Right atrium auricular region (tissue), 2 donors: ENCODE measurements at places on chromosomes 11 and 22. TPM values are rescaled to one million over a fixed set of nuclear protein-coding genes. Genes with fewer than 3 reads are reported as not detected.

ROBO4 gene
- 21.6 TPM for total RNA-seq

DNA sequence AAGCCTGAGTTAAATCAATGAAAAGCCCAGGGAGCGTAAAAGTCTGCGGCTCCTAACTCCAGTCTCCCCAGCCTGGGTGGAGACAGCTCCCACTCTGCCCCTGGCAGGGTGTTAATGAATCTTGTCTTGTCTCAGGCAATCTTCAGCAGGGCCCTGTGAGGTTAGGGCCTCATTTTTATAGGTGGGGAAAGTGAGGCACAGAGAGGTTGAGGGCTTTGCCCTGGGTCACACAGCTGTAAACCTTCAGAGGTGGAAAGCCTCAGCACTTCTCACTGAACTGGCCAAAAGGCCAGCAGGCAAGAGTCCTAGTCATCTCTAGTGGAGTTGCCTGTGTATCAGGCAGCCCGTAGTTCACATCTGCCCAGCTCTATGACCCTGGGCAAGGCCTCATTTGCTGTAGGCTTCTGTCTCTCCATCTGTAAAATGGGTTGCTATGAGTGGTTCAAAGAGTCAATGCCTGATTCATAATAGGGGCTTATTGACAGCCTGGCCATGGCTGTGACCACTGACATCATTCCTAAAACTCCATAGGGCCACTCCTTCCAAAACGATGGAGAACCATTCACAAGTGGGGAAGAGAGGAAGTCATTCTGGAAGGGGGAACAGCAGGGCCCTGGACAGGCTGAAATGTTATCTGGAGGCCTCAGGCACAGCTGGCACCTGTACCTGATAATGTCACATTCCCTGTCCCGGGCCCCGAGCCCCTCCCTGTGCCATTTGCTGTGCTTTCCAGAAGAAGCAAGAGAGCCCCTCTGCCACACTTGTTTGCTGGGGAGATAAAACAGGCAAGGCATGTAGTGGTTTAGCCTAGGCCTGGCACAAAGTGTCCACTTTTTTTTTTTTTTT is 6.0 kb downstream of the CBX7 start:
- no peak for DNase-seq

DNA sequence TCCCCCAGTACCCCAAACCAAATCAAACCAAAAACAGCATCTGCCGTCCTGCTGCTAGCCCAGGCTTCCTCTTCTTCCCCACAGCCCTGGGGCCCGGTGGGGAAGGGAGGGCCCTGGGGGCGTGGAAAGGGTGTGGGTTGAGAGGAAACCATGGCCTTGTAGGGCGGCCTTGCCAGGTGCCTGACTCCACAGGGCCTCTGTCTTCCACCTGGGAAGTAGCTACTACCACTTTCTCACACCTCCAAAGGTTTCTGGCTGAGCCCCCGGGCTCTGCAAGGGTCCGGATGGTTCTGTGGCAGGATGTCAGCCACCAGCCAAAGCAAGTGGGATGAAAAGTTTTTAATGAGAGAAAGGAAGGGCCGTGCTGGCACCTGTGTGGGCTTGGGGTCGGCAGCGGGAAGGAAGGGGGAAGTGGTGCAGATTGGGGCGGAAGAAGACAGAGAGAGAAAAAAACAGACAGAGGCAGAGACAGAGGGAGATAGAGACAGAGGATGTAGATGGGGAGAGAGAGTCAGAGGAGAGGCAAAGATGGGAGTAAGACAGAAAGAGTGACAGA is 10.5 kb downstream of the TPST2 start:
- no peak for DNase-seq

GLYATL1 gene
- total RNA-seq = not detected

B3GAT1 gene
- 0.16 TPM for total RNA-seq

- DNase-seq = no peak
Observed at GRCh38 chr11:121282886-121283502, 9.6 kb upstream of the SC5D start.

DNA sequence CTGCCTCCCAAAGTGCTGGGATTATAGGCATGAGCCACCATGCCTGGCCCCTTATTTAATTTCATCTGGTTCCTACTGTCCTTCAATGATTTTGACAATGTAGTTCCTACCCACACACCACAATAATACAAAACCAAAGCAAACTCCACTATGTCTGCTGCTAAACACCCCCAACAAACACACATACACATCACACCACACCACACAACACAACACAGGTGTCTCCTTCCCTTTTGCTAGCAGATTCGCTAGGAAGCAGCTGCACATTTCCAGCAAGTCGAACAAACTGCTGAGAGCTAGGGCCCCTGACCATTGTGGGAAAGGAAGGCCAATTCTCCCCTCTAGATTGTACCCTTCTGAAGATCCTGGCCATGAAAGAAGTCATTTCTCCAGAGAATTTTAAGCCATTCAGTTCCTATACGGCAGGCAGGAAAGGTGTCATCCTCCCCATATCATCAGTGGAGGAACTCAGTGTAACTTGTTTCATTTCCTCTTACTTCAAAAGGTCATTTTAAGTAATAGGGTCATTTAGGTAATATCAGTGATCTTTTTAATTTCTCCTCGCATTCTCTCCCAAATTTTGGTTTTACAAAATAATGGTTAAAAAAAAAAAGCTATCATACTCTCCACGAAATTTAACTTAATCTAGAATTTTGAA is 18.5 kb downstream of the NUMA1 start:
- DNase-seq = no peak

DNA sequence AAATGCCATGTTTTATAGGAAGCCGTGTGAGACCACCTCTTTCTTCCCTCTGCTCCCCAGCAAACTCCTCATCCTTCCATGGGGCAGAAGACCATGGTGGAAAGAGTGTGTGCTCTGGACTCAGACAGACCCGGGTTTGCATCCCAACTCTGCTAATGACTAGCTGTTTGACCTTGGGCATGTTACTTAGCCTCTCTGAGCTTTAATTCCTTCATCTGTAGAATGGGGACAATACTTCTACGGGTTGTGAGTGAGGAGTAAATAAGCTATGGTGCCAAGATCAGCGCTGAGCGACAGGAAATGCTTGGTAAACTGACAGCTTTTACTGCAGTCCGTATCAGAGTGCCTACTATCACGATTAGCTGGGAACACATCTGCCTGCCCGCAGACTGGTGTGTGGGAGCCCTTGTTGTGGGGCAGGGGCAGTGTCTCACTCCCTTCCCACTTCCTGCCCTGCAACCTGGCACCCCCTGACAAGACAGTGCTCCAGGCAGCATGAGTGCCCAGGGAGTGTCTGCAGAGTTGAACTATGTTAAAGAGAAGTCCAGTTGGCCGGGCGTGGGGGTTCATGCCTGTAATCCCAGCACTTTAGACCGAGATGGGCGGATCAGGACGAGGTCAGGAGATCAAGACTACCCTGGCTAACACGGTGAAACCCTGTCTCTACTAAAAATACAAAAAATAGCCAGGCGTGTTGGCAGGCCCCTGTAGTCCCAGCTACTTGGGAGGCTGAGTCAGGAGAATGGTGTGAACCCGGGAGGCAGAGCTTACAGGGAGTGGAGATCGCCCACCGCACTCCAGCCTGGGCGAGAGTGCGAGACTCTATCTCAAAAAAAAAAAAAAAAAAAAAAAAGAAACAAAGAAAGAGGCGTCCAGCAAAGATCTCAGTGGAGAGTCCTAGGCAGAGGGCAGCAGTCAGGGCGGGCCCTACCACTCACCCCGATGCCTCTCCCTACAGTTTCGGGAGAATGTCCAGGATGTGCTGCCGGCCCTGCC is 2.2 kb downstream of the SEC14L2 start:
- DNase-seq = no peak

- no peak for DNase-seq
Observed at GRCh38 chr11:113255741-113256140, 58.6 kb upstream of the TTC12 start.

GAL3ST3 gene
- total RNA-seq = 22.7 TPM

C11orf52 gene
- 1.5 TPM for total RNA-seq

SYT7 gene
- total RNA-seq = 19.2 TPM

DNA sequence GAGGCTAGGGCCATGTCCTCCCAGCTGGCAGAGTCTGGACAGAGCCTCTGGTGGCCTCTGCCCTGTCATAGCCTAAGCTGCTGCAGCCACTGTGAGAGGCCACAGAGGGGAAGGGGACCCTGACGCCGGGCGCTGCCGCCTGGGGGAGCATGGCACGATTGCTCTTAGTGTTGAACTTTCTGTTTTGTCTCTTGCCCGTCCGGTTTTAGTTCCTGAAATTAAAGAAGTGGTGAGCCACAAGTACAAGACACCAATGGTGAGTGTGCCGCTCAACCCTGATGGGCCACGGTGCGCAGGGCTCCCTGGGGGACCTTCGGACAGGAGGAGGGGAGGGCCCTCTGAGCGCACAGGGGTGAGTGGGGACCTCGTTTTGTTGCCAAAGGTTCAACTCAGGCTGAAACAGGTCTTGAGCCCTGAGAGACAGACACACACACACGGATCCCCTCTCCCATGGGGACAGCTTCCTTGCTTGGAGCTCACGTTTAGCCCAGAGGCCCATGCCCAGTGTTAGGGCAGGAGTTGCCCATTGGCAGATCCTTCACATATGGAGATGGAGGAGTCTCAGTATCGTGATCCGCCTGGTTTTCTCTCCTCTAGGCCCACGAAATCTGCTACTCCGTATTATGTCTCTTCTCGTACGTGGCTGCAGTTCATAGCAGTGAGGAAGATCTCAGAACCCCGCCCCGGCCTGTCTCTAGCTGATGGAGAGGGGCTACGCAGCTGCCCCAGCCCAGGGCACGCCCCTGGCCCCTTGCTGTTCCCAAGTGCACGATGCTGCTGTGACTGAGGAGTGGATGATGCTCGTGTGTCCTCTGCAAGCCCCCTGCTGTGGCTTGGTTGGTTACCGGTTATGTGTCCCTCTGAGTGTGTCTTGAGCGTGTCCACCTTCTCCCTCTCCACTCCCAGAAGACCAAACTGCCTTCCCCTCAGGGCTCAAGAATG is 23.8 kb downstream of the MYBPC3 start:
- no peak for DNase-seq

DNA sequence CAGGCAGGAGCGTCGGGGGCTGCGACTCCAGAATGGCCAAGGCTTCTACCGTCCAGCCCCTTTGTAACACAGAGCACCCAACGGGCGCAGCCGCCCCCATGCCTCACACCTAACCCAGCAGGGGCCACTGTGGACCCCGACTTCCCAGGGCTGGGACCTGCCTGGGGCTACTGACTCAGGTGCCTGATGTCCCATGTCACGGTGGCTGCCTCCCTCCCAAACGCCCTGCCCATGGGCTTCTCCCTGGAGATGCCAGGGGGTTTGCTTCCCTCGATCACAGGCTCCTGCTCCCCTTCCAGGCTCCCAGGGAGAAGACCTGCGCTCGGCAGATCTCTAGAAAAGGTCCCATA is 84.0 kb downstream of the MYEOV start:
- no peak for DNase-seq

- no peak for DNase-seq
Observed at GRCh38 chr11:122832721-122833470, 5.4 kb upstream of the CRTAM start.

DNA sequence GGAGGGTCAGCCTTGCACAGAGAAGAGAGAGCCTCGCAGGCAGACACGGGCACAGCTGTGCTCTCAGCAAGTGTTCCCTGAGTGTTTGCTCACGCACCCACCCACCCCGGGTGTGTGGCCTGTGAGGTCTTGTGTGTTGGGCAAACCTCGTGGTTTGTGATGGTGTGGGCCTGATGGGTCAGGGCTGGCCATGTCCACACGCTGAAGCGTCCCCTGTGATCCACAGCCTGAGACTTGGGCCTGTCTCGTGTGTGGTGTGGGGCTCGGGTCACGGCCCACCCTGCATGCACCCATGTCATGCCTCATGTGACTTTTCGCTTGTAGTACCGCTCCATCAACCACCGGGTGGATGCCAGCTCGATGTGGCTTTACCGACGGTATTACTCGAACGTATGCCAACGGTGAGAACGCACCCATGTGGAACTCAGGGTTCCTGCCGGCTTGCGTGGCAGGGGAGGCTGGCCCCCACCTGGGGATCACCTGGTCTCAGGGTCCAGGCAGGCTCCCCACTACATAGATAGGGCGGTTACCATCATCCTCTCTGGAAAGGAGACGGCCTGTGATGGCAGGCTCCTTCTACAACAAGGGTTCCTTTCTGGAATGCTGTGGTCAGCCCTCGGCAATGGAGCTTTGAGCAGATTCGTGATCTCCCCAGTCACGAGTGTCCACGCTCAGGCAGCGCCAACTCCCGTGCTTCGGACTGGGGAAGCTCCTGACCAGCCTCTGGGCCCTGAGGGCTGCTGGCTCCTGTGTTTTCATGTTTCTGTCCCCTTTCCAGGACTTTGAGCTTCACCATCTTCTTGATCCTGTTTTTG is 5.9 kb downstream of the TPCN2 start:
- DNase-seq = no peak
